GDM1 (cell line): ENCODE measurements at places on chromosomes 3 and 15.

DNA sequence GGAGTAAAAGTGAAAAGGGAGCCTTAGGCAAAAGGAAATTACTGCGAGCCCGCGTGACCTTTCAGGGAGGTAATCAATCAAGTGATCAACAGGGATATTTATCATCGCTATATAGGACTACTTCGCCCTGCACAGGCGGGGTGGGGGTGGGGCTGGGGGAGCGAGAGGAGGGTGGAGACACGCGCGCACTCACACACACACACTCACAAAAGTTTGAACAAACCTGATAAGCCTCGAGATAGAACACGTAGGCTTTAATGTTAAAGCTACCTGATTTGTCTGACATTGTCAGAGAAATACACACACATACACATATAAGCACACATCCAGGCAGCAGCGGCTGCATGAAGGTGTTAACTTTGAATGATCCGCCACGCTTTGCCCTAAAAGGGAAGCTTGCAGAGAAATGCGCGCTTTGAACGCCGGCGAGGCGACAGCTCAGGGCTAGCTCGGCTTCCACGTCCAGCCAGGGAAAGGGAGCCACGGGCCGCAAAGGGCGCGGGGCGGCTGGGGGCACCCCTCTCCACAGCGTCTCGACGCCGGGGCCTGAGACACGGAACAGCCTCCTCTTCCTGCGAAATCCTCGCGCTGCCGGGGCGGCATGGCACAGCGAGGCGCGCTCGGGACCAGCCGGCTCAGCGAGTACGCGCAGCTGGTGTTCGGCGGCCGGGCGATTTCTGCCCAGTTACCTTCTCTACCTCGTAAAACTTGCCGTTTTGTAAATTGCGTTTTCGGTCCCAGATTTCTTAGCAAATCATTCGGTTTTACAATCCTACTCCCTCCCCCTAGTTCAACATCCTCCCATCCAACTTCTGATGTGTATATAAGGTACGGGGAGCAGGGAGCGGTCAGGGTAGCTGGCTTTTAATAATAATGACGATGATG lies 4.8 kb upstream of the MECOM start:
- DNase-seq: no peak

DNA sequence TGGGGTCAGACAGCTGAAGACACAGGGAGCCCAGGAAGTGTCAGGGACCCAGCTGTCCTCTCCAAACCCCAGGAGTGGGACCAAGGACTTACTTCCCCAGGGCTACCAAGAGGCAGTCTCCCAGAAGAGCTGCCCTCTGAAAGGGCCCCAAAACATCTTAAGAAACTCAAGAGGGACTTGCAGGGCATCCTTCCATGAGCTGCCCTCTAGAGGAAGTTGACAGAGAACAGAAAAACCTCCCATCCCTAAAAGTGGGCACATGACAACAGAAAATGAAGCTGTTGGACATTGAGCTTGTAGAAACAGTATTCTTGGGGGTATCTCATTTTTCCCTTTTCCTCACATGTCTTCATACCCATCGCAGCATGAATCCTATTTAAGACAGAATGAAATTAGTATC lies 58.9 kb downstream of the MECOM start:
- DNase-seq: no peak

DNA sequence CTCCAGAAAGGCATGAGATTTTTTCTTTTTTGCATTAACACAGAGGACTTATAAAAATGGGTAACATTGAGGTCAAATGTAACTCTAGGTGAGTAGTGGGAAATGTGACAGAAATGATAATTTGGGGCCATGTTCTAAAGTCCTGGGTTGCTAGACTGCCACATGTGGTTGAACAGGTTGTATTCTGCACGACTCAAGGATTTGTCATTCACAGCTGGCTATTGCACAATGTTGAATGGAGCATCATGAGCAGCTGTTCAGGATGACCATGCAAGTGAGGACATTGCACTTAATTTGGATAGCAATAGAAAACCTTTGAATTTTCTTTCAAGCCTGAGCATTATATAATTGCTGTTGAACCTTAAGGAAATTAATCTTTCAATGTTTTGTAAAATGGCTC lies 396.6 kb downstream of the NAALADL2 start:
- DNase-seq: no peak

DNA sequence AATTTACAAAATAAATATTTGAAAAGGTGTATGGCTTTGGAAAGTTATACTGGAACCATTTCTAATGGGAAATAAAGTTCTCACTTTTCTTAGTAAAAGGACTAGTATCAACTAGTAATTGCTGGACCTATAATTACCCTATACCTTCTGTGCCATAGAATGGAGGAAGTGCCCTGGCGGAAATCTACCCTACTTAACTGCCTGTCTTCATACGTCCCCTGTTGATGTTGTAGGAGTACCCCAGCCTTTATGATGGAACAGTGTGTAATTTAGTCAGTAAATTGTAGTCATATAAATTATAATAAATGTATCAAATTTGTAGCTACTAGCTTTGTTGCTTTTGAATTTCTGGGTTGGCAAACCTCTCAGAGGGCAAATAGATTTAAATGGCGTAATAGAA lies 149.9 kb downstream of the LPP start:
- DNase-seq: no peak

- DNase-seq: no peak
Observed at GRCh38 chr15:80699981-80700380, 4.9 kb downstream of the ABHD17C start.

DNA sequence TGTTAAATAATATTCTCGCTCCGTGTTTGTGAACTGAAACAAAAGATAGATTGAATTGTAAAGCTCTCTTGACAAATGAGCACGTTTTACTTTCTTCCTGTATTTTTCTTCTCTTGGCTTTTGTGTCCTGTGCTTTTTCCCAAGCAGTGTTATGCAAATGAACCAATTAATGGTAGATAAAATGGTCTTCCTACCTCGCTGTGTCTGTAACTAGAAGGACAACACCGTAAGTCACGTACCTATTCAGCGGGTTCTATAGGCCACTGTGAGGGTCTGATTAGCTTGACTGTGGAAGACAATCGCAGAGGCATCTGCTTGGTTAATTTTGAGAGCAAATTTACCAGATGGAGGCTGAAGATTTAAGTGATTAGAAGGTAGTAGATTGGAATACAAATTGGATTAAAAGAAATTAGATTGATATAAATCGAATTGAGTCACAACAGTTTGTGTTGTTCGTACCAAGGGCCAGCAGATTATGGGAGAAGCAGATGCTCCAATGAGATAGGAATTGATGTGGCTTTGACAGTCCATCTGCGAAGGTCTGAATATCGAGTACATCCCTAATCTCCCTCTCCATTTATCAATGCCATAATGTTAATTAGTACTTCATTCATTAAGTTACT lies 40.2 kb downstream of the ROBO2 start:
- DNase-seq: no peak

DNA sequence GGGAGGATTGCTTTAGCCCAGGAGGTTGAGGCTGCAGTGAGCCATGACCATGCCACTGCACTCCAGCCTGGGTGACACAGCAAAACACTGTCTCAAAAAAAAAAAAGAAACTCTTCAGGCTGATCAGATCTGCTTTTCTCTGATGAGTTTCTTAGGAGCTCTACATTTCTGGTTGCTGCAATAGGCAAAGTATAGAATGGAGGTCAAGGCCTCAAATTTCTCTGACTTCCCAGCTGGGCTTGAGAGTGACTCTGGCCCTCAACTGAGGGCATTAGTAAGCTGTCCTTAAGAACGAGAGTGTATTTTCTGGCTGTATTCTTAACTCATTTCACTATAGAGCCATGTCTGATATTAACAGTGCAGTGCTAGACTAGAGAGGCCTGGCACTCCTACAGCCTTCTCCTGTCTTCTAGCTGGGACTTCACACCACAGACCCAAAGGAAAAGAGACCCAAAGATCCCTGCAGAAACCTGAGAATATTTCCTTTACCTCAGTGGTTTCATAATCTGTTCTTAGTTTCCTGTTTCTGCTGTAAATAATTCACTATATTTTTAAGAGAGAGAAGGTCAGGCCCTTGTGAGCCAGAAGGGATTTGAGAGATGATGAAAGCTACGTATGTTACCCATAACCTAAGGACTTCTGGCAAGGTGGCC lies 2.0 kb upstream of the NR1I2 start:
- DNase-seq: no peak

GRCh38 chr3:143045639-143046038 lies 44.3 kb downstream of the U2SURP start:
- no peak for DNase-seq

- DNase-seq: no peak
Observed at GRCh38 chr3:193129607-193130006, 111.4 kb upstream of the PLAAT1 start.

DNA sequence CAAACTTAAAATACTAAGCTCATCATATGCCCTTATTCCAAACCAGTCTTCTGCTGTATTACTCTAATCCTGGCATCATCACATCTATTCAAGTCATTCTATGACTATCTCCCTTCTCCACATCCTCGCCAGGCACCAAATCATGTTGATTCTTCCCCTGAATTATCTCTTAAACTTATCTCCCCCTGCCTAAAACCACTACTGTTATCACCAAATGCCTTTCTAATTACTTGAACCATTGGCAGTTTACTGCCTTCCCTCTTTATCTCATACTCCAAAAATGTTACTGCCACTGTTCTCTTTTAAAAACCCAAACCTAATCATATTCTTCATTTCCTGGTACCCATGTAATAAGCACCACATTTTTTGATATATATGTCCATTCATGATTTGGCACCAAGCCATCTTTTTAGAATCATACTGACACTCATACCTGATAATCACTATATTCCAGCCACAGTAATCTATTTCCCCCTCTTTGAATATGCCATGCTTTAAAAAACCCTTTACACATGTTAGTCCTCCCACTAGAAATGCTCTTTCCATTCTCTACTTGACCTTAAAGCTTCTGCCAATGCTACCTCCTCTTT lies 126.8 kb downstream of the PEAK1 start:
- DNase-seq: no peak

GRCh38 chr3:67808906-67809305 lies 154.5 kb upstream of the SUCLG2 start:
- no peak for DNase-seq

GRCh38 chr3:188351648-188352047 lies 197.7 kb downstream of the LPP start:
- no peak for DNase-seq

DNA sequence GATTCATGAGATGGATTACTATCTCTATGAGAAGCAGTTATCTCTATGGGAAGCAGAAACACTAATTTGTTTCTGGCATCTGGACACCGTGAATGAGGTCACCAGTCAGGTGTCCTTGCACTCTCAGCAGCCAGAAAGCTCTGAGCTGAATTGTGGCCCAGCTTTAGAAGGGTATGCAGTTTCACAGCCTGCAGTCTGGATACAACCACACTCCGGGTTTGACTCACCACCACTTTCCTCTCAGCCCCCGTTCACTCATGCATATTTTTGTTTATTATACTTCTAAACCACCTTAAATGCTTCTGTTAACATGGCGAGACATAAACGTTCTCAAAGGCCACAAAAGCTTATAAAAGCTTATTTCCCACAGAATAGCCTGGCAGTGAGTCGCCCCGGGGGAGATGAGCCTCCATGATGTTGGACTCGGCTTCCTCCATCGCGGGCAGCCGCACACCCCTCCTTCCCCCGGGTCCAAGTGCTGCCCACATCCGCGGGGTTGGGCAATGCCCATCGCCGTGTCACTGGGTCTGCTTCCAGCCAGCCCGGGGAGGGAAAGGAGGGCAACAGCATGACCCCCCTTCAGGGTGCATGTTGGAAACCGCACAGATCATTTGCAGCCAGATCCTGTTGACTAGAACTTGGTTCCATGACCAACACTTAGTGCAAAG lies 16.8 kb upstream of the SLC41A3 start:
- DNase-seq: no peak

- no peak for DNase-seq
Observed at GRCh38 chr3:64131725-64132469, 93.4 kb downstream of the PRICKLE2 start.
